CD4-positive, alpha-beta T cell treated with Interleukin-15 for 1 hour (primary cell): ENCODE measurements at places on chromosomes 4 and X.

DNA sequence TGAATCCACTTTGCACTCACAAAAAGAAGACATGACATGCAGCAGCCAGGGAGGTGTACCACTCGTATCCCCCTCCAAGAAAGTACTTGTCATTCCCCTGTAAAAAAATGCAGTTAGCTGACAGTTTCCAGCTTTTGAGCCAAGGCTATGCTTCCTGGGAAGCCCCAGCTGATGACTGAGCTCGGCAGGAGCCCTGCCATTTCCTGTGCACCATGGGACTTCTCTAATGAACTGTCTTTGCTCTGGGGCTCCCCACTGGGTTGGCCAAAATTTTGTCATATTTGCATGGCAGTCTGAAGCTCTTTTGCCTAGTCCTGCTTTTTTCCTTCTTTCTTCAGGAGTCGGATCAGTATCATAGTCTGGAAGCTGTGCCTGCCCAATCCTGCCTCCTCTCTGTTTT, 104.5 kb upstream of the MAOA start:
- DNase-seq = no peak

DNA sequence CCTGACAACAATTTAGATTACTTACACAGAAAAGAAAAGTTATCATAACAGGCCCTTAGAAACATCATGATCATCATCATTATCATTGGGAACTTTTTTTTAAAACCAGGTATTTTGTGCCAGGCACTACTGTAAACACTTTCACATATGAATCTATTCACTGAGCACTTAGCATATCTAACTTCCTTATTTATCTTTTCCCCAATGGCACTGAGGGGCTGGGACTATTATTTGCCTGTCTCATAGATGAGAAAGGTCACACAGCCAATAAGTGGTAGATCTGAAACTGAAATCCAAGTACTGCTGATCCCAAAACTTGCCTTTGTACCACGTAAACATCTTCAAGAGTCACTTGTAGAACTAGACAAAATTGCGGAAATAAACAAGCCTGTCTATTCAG, 184.2 kb upstream of the RBPJ start:
- no peak for DNase-seq

- DNase-seq = no peak
Measured at GRCh38 chr4:110793890-110794554, 171.1 kb upstream of the PITX2 start.

GRCh38 chr4:24423670-24424069, 160.7 kb downstream of the DHX15 start:
- no peak for DNase-seq

- no peak for DNase-seq
Measured at GRCh38 chrX:39356119-39356807, 555.0 kb downstream of the MID1IP1 start.

- DNase-seq = no peak
Measured at GRCh38 chr4:2510351-2511259, 25.8 kb upstream of the FAM193A start.

GRCh38 chr4:146283758-146284651, 69.7 kb downstream of the REELD1 start:
- DNase-seq = no peak

DNA sequence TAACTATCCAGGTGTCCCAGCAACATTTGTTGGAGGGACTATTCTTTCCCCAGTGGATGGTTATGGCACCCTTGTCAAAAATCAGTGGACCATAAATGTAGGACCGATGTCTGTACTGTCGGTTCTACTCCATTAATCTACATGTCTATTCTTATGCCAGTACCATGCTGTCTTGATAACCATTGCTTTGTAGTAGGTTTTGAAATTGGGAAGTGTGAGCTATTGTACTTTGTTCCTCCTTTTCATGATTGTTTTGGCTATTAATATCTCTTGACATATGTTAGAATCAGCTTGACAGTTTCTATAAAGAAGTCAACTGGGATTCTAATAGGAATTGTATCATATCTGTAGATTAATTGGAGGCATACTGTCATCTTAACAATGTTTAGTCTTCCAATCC, 112.7 kb downstream of the HNRNPD start:
- DNase-seq = no peak
